ENCODE measurements at places on chromosomes 7 and 10.

DNA sequence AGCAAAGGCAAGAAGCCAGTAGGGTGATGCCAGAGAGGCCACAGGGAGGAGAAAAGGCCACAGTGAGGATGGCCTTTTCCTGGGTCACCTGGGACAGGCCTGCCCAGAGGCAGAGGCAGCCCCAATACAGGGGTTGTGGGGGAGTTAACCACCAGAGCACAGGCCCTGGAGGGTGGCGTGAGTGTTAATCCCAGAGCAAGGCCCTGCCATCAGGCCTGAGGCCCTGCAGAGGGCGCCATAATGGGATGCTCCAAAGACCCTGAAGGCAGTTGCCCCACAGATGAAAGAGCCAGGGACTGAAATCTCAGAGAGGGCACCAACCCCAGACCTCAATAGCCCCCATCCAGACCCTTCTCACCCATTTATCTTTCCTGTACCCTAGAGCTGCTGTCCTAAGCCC lies 23.9 kb downstream of the SLC13A4 start:
- no peak for DNase-seq

DNA sequence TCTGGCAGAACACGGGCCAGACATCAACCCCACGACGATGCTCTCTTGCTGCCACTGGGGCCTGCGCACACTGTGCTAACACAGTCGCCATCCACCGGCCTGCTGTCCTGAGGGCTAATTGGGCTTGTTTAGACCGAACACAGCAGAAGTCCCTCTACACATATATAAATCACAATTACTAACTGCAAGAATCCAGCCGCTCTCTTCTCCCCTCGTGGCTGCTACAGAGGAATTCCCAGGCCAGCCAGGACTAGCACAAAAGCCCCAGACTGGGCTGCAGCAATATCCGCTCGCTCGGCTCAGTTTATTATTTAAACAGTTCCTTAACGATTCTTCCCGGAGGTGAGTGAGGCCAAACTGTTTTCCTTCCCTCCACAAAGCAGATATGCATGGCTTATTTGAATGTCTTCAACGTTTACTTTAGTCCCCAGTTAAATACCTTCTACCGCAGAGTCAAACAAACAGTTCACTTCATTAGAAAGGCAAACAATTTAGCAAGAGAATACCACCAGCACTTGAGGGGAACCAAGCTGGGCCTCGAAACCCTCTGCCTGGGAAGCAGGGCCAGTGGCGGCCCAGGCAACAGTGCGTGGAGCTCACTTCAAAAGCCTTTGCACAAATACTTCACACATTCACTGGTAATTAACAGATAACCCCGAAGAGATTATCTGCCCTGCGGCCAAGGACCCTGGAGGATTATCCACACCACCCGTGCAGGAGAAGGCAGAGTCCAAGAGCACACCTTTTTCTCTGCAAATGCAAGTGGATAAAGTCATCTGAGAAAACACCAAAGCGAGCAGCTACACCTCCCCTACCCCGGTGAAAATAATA lies 145.3 kb downstream of the GLI3 start:
- DNase-seq = no peak

- DNase-seq = peak; percentile 52
These were observed 26.9 kb downstream of the HIP1 start for GRCh38 chr7:75711656-75712514.

DNA sequence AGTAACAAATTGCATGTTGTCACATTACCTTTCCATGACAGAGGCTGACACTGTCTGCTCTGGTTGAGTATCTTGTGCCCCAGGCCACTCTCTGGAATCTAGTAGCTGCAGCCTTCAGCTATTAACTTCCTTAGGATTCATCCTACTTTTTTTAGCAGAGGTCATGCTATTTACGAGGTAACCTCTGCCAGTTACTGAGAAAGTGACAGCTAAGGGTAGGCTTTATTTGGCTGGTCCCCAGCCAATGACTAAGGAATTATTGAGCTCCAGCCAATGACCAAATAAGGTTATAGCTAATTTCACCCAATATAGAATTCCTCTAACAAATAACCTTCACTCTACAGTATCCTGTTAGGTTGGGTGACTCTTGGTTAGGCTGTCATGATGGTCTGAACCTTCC lies 1361.7 kb downstream of the XPNPEP1 start:
- peak; percentile 64 for DNase-seq

DNA sequence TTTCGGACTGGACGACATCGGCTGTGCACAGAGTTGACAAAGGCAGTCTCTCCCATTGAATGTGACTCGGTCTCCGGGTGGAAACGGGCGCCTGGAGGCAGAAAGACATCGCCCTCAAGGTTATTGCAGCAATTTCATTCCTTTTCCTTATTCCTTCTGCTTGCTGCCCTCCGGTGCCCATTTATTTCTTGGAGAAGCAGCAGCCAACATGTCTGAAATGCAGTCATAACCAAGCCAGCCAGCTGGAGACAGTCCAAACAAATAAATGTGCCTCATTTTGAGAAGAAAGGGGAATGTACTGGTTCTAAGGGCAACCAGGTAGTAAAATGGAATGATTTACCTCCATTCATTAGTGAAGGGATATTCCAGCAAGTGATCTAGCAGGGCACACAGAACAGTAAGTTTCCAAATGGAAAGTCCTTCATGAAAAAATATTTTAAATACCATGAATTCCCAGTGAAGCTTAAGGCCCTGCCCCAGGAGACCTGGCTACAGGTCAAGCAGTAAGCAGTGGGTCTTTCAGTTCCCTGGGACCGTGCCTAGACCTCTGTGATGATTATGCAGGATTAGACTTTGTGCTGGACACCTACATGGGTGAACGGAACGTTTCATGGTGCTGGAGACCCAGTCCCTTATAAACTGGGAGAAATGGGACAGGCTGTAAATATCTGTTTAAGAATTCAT lies 86.6 kb downstream of the ABLIM1 start:
- DNase-seq = no peak

- no peak for DNase-seq
These were observed 163.6 kb downstream of the CDK14 start for GRCh38 chr7:90759710-90760109.

DNA sequence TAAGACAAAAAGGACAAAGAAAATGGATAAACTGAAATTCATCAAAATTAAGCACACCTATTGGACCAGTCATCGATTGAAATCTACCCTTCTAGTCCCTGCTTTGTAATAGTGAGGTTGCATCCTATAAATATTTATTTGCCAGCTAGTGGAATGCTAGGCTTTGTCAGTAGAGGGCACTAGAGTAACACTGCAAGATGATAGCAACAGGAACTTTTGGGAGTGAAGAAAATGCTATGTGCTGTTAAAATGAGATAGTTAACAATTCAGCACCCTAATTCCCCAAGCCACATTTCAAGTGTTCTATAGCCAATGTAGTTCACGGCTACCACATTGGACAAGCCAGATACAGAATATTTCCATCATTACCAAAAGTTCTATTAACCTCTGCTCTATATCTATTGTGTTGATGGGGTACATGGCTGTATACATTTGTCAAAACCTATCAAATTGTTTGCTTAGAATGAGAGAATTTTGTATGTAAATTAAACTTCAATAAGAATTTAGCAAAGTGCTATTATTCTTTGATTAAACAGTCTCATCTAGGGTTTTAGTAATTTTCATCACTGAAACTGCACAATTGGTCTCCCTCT lies 69.8 kb downstream of the LSMEM1 start:
- peak; percentile 84 for DNase-seq

GRCh38 chr7:48512892-48513291 lies 341.6 kb downstream of the ABCA13 start:
- no peak for DNase-seq

GRCh38 chr7:141515941-141516340 lies 35.3 kb upstream of the AGK start:
- DNase-seq = no peak

GRCh38 chr7:75985518-75986146 lies 8.8 kb downstream of the TMEM120A start:
- DNase-seq = no peak

GRCh38 chr10:106826716-106827115 lies 337.8 kb downstream of the SORCS1 start:
- no peak for DNase-seq

GRCh38 chr10:74799721-74800221 lies 26.6 kb upstream of the KAT6B start:
- peak; percentile 94 for DNase-seq

GRCh38 chr10:23530079-23530478 lies 91.2 kb downstream of the OTUD1 start:
- peak; percentile 42 for DNase-seq

- no peak for DNase-seq
These were observed 27.5 kb upstream of the AMZ1 start for GRCh38 chr7:2660359-2661095.

GRCh38 chr7:92266415-92267241 lies 20.9 kb downstream of the ANKIB1 start:
- no peak for DNase-seq

DNA sequence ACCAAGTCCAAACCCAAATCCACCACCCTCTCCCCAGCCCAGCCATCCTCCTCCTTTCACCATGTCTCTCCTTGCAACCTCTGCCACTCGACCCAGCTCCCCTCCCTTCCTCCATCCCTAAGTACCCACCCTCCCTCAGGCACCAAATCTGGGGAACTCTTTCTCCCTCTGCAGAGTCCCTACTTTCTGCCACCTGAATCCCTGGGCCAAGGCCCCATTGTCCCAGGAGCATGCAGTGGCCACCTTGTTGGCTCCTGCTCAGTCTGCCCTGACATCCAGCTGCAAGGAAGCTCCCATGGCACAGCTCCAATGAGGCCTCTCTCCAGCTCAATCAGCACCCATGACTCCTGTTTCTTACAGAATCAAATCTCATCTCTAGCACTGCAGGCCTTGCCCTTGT lies 5.5 kb upstream of the UNC5B start:
- no peak for DNase-seq

- no peak for DNase-seq
These were observed 70.4 kb downstream of the VTI1A start for GRCh38 chr10:112517451-112517862.

DNA sequence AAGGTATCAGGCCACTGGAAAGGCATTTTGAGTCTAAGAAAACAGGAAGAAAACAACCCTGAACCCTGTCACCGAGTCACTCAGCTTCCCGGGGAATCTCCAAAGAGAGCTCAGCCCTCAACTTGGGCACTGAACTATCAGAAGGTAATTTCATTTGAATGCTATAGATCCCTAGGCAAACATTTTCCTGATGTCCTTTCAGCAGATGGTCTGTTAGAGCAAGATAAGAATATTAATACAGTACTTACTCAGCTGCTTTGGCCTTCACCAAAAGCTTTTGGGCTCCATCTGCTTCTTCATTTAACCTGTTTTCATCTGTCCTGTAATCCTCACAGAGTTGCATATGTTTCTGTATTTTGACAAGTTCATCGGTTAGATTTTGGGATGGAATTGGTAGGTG lies 34.2 kb upstream of the LAMB1 start:
- DNase-seq = no peak

DNA sequence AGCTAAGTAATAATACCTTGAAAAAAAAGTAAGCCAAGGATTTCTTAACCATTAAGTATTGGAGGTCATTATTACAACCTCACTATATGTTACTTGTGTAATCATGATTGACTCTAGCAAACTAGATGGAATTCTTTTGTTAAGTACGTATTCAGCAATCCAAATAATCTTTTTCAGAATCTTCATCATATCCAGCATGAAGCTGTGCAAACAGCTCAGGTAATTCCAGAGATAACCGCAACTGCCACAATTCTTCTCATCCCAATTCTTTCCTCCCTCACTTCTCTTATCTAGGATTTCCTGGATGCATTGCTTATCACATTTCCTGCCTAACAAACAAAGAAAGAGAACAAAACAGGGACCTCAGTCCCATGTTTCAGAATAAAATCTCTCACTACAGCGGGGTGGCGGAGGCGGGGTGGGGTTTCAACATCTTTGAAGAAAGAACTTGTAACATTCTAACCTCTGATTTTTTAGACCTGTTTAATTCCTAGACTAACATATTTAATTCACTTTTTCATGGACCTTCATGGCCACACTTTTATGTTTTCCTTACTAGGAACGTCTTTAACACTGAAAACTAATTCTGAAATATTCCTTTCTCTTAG lies 156.5 kb downstream of the POM121L12 start:
- no peak for DNase-seq

GRCh38 chr7:50400114-50400513 lies 50.0 kb downstream of the FIGNL1 start:
- DNase-seq = no peak

GRCh38 chr7:101418694-101419093 lies 56.0 kb downstream of the COL26A1 start:
- no peak for DNase-seq

Measured in fibroblast of pulmonary artery (primary cell).